ENCODE measurements at places on chromosomes 7 and 10.

- no peaks in the 10 kb centered on the region for H3K27me3 ChIP-seq
- no peaks in the 10 kb centered on the region for H3K4me1 ChIP-seq
- H3K4me3 ChIP-seq, result no peak overlapping the region
- H3K27ac ChIP-seq, result no peak overlapping the region
Observed at GRCh38 chr7:119733127-119733879, 539.7 kb upstream of the KCND2 start.

- H3K36me3 ChIP-seq, result no peaks in the 10 kb centered on the region
- H3K27me3 ChIP-seq, result no peaks in the 10 kb centered on the region
- H3K4me3 ChIP-seq, result no peak overlapping the region
Observed at GRCh38 chr7:69091521-69091920, 506.8 kb upstream of the AUTS2 start.

- peaks cover 32% of the 10 kb centered on the region for H3K4me1 ChIP-seq
- H3K36me3 ChIP-seq, result no peaks in the 10 kb centered on the region
- H3K27me3 ChIP-seq, result peaks cover 10% of the 10 kb centered on the region
- H3K27ac ChIP-seq, result peak overlapping the region; percentile 75
- H3K4me3 ChIP-seq, result no peak overlapping the region
Observed at GRCh38 chr10:127293640-127294039, 97.2 kb upstream of the INSYN2A start.

GRCh38 chr7:127189074-127189473, 63.7 kb downstream of the GRM8 start:
- no peak overlapping the region for H3K4me3 ChIP-seq
- peaks cover 4% of the 10 kb centered on the region for H3K27me3 ChIP-seq
- H3K27ac ChIP-seq, result no peak overlapping the region
- DNase-seq, result no peak
- H3K4me1 ChIP-seq, result no peaks in the 10 kb centered on the region

- no peak for DNase-seq
- H3K27me3 ChIP-seq, result peaks cover 9% of the 10 kb centered on the region
- H3K27ac ChIP-seq, result no peak overlapping the region
- no peak overlapping the region for H3K4me3 ChIP-seq
Observed at GRCh38 chr10:26372513-26373354, 65.4 kb upstream of the APBB1IP start.

DNA sequence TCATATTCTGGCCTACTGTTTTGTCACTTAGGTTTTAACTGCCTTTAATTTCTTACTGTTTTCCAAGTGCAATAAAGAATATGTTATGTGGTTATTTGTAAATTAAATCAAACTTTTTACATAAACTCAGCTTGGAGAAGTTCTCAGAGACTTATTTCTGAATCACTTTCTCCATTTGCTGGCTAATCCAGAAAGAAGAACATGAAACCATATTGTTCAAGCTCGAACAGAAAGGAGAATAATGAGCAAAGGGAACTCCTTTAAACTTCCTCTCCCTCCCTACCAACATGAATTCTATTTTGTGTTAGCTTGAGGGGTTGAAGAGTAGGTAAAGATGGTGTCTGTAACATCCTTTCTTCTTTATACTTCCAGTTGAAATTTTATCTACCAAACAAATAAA, 52.3 kb downstream of the SHTN1 start:
- no peaks in the 10 kb centered on the region for H3K36me3 ChIP-seq
- no peak overlapping the region for H3K27ac ChIP-seq
- no peak overlapping the region for H3K4me3 ChIP-seq
- H3K27me3 ChIP-seq, result no peaks in the 10 kb centered on the region
- no peaks in the 10 kb centered on the region for H3K4me1 ChIP-seq

DNA sequence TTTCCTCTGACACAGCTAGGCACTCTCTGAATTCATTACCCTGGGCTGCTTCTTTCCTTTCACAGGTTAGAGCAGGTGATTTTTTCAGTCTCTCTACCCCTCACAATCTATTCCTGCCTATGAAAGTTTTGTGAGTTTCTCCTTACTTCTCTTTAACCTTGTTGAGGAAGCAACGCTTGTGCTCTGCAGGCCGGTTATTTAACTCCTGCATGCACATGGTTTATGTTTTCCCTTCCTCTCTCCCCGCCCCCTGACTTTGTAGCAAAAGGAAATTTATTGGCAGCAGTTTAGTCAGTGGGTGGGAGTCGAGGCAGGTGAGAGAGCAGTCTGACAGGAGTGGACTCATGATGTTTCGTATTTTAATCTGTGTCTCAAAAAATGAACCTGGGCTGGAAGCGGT, 91.9 kb downstream of the CELF2 start:
- peaks cover 31% of the 10 kb centered on the region for H3K4me1 ChIP-seq
- no peak overlapping the region for H3K4me3 ChIP-seq
- no peak overlapping the region for H3K27ac ChIP-seq

- no peak overlapping the region for H3K4me3 ChIP-seq
- DNase-seq, result no peak
- no peak overlapping the region for H3K27ac ChIP-seq
Observed at GRCh38 chr7:106417273-106417902, 132.6 kb upstream of the NAMPT start.

DNA sequence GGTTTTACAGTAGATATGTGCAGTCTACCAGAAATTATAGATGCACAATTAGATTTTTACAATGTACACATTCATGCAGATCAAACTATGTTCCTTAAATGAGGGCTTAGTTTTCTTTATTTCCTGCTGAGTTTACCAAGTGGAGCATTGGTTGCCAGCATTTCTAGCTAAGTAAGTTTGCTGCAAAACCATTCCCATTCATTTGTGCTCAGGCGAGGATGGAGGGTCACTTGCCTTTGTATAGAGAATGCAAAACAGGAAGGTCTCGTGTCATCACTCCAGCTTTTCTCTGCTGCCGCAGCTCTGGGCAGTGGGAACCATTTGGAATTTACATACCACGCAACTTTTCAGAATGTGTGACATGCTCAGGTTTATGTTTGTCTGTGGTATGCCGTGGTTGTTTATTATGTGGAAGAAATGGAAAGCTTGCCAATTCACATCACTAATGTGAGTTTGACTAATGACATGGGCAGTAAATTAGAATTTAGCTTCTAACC, 198.6 kb downstream of the TRIL start:
- H3K27ac ChIP-seq, result no peak overlapping the region
- DNase-seq, result no peak
- H3K27me3 ChIP-seq, result no peaks in the 10 kb centered on the region
- no peak overlapping the region for H3K4me3 ChIP-seq
- no peaks in the 10 kb centered on the region for H3K4me1 ChIP-seq
- no peaks in the 10 kb centered on the region for H3K36me3 ChIP-seq

GRCh38 chr10:88896372-88896993, 16.4 kb downstream of the STAMBPL1 start:
- no peak overlapping the region for H3K27ac ChIP-seq
- no peak overlapping the region for H3K4me3 ChIP-seq
- H3K4me1 ChIP-seq, result peaks cover 58% of the 10 kb centered on the region
- H3K27me3 ChIP-seq, result no peaks in the 10 kb centered on the region

- no peaks in the 10 kb centered on the region for H3K4me1 ChIP-seq
- no peak for DNase-seq
- H3K27ac ChIP-seq, result no peak overlapping the region
Observed at GRCh38 chr10:80985102-80985501, 447.4 kb downstream of the SH2D4B start.

DNA sequence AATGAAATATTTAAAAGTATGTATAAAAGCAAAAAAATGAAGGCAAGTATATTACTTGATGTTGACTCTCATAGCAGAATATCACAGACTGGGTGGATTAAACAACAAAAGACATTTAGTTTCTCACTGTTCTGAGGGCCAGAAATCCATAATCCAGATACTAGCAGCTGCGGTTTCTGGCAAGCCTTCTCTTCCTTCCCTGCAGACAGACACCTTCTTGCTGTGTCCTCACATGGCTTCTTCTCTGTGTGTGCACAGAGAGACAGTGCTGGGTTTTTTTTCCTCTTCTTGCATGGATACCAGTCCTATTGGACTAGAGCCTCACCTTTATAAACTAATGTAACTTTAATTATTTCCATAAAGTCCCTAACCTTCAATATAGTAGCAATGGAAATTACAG, 127.9 kb upstream of the AKR1E2 start:
- DNase-seq, result no peak
- no peak overlapping the region for H3K4me3 ChIP-seq
- H3K27ac ChIP-seq, result no peak overlapping the region
- no peaks in the 10 kb centered on the region for H3K4me1 ChIP-seq
- H3K36me3 ChIP-seq, result no peaks in the 10 kb centered on the region

Measured in activated CD4-positive, alpha-beta memory T cell treated with anti-CD3 and anti-CD28 coated beads, Interleukin-2, amount 10 ng/mL, durations not matched to agents 7 days and 5 days (primary cell).